ENCODE measurements at places on chromosomes 7 and 10.

DNA sequence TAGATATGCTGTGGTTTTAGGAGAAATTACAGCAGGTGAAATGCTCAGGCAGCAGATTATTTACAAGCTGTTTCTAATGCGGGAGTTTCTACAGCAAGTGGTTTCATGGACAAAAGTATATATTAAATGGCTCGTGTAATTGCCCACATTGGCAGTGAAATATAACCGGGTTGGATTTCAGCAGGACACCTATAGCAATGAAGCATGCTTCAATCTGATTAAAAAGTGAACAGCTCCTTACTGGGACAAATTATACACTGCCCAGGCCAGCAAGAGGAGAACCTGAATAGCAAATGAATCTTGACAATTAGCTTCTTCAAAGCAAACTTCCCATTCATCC is 35.2 kb upstream of the LYZL1 start:
- DNase-seq: no peak

DNA sequence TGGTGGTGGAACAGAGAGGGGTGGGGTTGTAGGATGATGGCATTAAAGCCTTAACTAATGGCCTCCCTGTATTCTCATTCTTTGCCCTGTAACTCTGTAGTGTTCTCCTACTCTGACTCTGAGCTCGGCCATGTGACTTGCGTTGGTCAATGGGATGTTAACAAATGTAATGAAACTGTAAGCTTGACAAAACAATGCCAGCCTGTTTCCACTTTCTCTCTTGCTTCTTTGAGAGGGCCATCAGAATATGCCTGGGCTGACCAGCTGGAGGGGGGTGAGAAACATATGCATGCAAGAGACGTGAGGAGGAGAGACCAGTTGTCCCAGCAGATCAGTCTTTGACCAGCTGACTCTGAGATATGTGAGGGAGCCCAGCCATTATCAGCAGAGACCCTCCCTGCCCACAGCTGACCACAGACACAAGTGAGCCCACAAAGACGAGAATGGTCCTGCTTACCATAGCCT is 100.6 kb downstream of the ICA1 start:
- no peak for DNase-seq

GRCh38 chr7:5625938-5626337 is 155.5 kb downstream of the RNF216 start:
- DNase-seq: no peak

DNA sequence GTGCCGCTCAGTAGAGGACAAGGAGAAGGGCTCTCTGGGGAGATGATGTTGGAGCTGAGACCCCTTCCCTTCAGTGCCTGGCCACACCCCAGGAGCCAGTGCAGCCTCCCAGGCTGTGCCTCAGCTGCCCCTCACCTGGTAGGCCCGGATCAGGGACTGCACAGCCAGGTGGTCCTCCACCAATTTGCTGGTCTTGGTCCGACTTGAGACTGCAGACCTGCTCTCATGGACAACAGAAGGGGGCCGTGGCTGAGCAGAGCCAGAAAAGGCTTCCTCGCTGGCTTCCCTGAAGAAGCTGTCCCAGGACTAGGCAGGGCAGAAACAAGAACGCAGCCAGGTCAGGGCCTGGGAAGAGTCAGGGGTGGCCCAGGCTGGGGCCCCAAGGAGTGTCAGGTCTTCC is 5.5 kb downstream of the OGDHL start:
- DNase-seq: no peak

GRCh38 chr7:52584041-52584440 is 451.4 kb upstream of the POM121L12 start:
- DNase-seq: no peak

DNA sequence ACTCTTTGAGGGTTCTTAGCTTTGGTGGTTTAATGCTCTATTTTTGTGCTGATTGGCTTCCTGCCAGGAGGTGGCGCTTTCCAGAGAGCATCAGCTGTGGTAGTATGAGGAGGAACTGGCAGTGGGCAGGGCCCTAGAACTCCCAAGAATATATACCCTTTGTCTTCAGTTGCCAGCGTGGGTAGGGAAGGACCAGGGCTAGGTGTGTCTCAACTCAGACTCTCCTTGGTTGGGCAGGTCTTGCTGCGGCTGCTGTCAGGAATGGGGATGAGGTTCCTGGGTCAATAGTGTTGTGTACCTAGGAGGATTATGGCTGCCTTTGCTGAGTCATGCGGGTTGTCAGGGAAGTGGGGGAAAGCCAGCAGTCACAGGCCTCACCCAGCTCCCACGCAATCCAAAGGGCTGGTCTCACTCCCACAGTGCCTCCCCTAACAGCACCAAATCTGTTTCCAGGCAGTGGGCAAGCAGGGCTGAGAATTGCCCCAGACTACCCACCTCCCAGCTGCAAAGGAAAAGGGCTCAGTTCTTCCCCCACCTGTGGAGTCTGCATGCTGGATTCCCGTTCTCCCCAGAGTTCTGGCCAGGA is 191.5 kb downstream of the PHTF2 start:
- no peak for DNase-seq

DNA sequence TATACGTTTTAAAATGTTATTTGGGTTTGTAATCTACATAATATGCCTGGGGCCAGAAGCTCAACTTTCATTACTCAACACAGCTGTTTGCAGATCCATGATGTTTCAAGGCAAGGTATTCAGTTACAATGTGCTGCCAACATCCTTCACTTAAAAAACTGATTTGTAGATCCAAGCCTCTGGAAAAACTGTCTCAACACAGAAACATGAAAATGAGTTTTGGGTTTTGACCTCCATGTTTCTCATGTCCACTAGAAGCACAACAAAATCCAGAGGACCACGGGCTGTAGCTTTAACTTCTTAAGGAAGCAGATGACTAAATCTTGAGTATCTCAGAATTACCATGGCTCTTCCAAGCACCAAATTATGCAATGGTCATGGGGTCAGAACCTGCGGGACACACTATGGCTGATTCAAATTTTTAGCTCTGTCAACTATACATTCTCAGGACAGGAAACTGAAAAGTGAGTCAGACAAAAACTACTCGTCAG is 247.1 kb upstream of the GRB10 start:
- DNase-seq: no peak

DNA sequence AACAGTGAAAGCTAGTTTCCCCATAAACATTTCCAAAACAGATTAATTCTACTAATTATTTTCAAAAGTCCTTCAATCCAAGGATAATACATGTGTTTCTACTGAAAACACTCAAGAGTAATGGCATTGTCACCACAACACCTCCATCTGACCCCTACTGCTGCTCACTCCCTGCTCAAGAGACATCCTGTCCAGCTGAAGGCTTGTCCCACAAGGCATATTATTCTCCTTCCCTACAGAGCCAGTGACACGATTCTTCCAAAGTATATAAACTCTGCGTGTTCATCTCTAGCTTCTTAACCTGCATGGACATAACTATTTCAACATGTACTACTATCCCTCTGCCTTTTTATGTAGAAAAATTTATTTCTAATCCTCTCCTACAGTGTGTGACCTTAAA is 182.1 kb downstream of the CPEB3 start:
- no peak for DNase-seq
